Cortex of kidney (tissue), 1 donor: ENCODE measurements at places on chromosomes 4 and X.

DNA sequence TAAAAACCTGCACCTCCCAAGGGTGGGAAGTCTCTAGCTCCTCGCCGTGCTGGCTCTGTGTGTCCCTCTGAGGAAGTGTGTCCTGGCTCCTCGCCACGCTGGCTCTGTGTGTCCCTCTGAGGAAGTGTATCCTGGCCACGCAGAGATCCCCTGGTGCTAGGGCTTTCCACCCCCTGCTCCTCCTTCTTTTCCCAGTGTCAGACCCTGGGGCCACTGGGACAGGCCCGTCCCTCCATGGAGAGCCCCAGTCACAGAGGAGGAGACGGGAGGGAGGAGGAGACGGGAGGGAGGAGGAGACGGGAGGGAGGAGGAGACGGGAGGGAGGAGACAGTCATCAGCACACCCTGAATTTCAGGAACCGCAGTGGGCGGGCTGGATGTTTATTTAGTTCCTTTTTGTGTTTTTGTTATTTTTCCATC, 53.8 kb upstream of the HGFAC start:
- DNase-seq, result no peak

DNA sequence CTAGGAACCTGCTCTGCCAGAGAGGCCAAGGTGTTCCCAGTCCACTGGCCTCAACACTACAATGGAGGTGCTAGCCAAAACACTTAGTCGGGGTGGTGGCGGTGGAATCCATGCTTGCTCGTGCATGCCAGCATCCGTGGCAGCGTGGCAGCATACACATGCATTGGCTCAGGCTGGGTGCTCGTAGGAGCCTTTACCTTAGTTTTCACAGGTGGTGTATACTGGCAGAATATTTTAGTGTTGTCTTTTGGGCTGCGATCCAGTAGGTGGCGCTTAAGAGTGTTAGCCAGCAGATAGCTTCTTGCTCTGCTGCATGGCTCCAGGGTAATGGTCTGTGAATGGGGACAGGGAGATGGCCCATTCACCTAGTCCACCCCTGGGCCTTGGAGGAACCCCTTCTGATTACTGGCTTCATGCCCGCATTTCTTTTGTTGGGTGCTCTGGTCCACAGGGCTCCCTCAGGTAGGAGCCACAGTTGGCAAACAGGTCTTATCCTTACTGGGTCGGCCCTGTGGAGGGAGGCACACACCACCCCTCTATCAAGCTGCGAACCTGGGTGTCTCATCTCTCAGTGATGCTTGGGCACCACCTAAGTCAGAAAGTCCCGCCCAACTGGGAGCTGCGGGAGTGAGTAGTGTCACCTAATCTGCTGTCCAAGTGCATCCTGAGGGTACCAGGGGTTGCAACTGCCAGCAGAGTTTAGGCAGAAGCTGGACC, 40.0 kb downstream of the RIPPLY1 start:
- DNase-seq, result no peak

- no peak for DNase-seq
Observed at GRCh38 chr4:7620814-7621176, 186.1 kb upstream of the PSAPL1 start.

DNA sequence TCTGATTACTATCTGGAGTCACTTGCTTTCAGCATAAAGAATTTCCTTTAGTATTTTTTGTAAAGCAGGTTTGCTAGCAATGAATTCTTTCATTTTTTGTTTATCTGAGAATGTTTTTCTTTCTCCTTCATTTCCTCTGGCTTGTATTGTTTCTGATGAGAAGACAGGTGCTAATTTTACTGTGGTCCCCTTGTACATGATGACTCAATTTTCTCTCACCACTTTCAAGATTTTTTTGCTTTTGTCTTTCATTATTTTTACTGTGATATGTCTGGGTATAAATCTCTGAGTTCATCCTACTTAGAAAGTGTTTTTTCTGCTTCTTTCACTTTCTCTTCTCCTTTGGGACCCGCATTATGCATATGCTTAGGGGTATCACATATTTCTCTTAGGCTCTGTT, 62.6 kb downstream of the PKD2 start:
- no peak for DNase-seq

DNA sequence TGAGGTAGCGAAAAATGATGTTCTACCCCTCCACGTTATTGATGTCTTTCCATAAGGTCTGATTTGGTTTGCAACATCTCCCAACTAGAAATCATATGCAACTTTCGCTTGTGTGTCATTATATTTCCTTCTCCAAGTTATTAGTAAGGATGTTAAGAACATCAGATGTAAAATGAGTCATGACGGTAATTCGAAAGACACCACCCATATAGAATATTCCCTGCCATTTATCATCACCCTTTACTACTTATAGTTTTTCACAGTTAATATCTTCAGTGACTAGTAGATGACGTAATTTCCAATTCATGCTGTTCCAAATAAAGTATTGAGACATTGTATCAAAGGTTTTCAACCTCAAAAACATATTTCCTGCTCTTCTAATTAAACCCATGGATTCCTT, 146.7 kb upstream of the MAP3K15 start:
- no peak for DNase-seq
